Ecto neural progenitor cell (in vitro differentiated cells): ENCODE measurements at places on chromosomes 2 and 18.

GRCh38 chr18:3184275-3184963, 35.3 kb downstream of the MYOM1 start:
- DNase-seq: no peak

- DNase-seq: no peak
Measured at GRCh38 chr2:239167766-239168444, 232.9 kb downstream of the HDAC4 start.

GRCh38 chr2:8119782-8120505, 561.9 kb upstream of the ID2 start:
- no peak for DNase-seq

GRCh38 chr2:387980-388421, 100.1 kb upstream of the ALKAL2 start:
- peak; percentile 18 for DNase-seq

GRCh38 chr2:60529136-60529784, 24.2 kb downstream of the BCL11A start:
- no peak for DNase-seq

DNA sequence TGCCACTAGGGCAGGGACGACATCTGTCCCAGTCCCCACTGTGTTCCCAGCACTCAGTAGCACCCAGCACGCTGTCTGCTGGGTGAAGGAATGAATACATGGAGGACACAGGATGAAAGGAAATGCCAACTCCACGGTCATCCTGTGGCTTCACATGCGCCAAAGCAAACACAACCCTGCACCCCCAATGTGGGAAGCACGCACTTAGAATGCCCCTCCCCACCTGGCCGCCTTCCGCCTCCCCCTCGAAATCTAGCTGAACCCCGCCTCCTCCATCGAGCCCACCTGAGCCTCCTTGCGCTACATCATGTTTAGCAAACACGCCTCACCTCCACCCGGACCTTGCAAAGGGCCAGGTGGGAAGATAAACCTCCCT, 33.9 kb downstream of the ADCY3 start:
- no peak for DNase-seq

- no peak for DNase-seq
Measured at GRCh38 chr2:190637903-190638618, 10.8 kb upstream of the NAB1 start.

DNA sequence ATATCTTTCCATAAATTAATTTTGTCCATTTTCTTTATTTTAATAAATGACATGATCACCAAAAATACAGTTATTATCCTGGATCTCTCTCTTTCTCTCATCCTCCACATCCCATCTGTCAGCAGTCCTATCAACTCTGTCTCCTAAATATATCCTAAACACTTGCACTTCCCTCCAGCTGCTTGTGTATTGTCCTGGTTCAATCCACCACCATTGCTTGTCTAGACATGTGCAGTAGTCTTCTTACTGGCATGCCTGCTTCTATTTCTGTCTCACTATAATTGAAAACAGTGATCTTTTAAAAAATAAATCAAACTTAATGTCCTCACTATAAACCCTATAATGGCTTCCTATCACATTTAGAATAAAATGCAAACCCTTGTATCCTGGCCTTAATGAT, 2168.6 kb upstream of the PIK3C3 start:
- no peak for DNase-seq

- DNase-seq: no peak
Measured at GRCh38 chr2:215370112-215370965, 58.5 kb downstream of the ATIC start.

DNA sequence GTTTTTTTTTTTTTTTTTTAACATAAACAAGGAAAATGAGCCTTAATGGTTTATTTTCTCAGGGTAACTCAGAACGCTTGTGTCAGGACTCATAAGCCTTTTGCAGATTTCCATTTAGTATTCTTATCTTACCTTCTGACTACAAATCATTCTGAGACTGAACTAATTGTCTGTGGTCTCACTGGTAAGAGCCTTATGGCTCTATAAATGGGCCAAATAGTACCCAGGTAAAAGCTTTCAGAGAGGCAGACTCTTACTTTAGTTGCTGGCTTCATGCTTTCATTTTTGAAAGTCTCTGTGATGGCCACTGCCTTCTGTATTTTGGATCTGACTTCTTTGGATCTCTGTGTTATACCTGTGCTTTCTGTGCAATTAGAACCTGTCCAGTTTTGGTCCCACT, 403.4 kb downstream of the RIT2 start:
- DNase-seq: no peak

- DNase-seq: no peak
Measured at GRCh38 chr18:47050468-47050867, 15.0 kb upstream of the ELOA2 start.

DNA sequence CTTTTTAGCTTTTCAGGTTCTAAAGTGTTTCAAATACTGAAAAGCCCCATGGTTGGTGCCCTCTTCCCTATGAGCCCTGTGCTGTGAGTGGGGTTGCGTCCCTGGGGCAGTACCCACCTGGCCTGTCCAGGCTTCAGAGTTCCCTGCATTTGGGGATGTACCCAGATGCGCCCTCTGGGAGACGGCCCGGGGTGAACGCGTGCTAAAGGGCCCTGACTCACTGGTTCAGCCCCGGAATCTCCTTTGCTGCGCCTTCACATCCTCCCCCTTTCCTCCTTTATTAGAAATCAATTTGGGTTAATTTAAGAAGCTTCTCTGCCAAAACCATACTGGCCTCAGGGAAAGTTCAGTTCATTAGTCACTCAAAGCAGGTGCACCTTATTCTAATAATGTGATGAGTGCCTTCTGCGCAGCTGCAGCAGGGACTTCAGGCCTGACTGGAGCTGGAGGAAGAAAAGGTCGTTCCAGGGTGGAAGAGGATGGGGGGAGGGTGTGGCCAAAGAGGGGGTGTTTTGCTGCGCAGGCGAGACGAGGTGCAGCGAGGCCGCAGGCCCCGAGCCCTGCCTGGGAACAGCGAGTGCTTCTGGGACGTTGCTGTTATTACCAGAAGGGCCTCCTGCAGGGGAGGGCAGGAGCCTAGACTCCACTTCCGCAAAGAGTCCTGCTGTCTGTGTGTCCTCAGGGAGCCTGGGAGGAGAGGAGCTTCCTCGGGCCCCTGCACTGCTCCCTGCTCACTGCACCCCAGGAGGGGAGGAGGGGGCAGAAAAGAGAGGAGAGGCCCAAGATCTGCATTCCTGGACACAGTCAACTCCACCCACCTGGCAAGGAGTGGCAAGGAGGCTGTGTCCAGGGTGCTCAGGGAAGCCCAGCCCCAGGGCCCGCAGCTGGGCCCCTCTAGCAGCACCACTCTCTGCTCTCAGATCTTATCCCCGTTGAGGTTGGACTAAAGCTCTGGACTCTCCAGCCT, 223.2 kb upstream of the PXDN start:
- DNase-seq: no peak

- DNase-seq: no peak
Measured at GRCh38 chr2:160387558-160388262, 105.9 kb downstream of the RBMS1 start.

DNA sequence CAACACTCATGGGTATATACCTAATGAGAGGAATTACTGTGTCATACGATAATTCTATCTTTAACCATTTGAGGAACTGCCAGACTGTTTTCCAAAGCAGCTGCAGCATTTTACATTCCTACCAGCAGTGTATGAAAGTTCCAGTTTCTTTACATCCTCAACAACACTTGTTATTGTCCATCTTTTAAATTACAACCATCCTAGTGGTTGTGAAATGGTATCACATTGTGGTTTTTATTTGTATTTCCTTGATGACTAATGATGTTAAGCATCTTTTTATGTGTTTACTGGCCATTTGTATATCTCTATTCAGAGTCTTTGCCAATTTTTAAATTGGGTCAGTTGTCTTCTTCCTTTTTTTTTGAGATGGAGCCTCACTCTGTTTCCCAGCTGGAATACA, 4.0 kb upstream of the CKAP2L start:
- DNase-seq: no peak

DNA sequence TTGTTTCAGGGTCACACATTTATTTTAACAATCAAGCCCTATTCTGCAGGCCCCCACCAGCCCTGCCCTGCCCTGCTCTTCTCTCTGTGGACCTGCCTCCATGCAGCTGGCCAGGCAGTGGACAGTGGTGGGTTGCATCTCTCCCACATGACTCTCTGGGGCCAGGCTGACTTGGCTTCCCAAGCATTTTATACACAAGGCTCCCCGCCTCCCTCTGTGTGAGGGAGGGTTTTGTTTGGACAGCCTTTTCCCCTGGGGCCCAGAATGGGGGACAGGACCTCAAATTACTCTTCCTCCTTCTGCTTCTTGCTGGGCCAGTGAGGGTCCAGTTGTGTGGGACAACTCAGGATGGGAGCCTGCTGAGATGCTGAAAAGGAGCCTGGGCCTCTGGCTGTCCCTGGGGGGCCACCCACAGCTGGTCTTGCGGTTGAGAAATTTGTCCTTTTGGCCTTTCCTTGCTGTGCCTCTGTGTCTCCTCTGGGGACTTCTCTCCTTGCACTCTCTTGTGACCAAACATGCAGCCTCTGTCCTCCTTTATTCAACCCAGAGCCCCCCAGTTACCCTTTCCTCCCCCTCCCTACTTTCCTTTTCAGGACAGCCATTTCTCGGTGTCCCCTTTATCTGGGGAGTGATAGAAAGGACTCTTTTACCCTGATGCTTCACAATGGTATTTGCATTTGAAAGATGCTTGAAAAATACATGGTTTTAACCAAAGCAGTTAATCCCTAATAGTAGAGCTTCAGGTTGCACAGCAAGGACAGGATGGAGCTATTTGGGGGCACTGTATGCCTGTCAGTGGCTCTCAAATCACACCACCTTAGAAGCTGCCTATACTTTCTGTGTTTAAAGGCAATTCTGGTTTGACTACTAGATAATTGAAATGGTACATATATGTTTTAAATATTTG, 151.1 kb downstream of the FHOD3 start:
- no peak for DNase-seq

- no peak for DNase-seq
Measured at GRCh38 chr18:46046126-46046525, 25.9 kb downstream of the PSTPIP2 start.

- no peak for DNase-seq
Measured at GRCh38 chr2:95306336-95306895, 9.3 kb downstream of the KCNIP3 start.

DNA sequence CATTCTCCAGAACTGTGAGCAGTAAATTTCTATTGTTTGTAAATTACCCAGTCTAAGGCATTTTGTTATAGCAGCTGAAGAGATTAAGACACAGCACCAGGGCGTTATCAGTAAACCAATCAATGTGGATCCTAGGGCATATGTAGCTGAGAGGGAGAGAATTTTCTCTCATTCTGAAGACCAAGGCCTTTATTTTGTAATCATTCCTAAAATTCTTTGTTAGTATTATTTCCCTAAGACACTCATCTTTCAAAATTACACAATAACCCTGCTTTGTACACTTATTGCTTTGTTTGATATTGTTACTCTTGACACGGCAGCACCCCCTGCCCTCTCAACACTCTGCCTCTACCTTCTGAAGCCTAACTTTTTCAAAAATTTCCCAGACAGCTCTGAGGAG, 419.1 kb downstream of the SLC4A3 start:
- DNase-seq: no peak

- no peak for DNase-seq
Measured at GRCh38 chr18:13317801-13318200, 99.2 kb downstream of the LDLRAD4 start.

- no peak for DNase-seq
Measured at GRCh38 chr18:62281684-62282083, 43.4 kb upstream of the TNFRSF11A start.

DNA sequence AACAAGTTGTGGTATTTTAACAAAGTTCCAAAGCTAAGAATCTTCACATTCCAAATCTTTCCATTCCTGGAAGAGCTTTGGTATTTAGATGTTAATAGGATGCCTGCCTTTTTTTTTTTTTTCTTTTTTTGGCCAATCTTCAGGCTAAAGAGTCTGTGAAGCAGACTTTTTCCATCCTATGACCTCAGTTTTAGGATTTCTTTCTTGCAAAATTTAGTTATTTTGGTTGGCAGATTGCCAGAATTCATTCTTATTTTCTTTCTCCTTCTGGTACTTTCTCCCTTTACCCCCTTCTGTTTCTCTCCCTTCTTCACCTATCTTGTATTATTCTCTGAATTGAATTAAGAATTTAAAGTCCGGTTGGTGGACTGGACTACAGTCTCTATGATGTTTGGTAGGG, 217.8 kb upstream of the REV1 start:
- no peak for DNase-seq

DNA sequence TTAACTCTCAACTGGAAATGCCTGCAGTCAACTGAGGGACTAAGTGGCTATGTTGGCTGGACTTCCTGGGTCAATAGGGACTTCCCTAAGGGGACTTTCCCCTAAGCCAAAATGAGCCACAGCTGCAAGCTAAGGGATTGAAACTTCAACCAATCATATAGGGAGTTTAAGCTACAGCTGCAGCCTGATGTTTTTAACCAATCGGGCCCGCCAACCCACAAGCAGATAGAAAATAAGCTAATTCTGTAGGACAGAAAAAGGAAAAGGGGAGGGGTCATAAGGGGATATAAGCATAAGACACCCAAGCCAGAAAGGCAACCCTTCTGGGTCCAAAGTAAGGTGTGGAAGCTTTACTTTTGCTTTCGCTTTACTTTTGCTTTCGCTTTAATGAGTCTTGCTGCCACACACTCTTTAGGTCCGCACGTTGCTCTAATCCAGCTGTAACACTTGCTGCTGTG, 927.5 kb downstream of the ERBB4 start:
- no peak for DNase-seq

- no peak for DNase-seq
Measured at GRCh38 chr2:37219046-37219445, 12.3 kb downstream of the CEBPZ start.

DNA sequence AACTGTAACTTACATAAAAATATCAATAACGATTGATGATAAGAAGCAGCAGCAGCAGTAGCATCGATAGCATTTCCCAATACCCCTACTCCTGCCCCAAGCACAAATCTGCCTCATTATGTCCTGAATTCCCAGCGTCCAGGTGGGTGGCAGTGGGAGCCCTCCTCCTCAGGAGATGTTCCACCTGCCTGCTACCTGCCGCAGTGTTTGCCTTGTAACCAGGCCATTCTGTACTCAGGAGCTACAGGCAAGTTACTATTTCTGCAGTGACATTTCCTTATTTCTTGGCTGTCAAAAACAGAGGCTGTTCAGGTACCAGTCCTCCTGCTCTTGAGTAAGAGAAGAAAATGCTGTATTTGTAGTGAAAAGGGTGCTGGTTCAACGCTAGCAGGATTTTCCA, 236.4 kb downstream of the CNTNAP5 start:
- DNase-seq: no peak

- DNase-seq: no peak
Measured at GRCh38 chr18:43847164-43848091, 570.1 kb upstream of the SYT4 start.

DNA sequence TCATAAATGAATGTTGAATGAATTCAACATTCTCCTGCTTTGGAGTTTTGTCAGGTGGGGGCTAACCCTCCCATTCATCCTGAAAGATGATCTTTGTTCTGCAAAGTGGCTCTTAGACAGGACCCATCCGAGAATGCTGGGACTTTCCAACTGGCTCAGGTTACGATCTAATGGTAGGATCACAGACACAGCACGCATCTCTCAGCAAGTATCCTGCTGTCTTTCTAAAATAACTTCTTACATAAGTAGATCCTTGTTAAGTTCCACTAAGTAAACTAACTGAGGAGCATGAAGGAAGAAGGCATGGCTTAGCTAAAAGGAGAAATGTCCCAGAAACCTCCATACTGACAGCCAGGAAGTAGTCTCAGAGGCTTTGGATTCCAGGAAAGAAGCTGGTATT, 23.7 kb downstream of the CYP27A1 start:
- no peak for DNase-seq
